H7 (cell line): ENCODE measurements at places on chromosomes 13 and 19.

GRCh38 chr13:62129000-62129551 is 713.4 kb upstream of the PCDH20 start:
- no peak for DNase-seq

- DNase-seq = no peak
These were observed 74.6 kb upstream of the C13orf46 start for GRCh38 chr13:114048443-114048842.

DNA sequence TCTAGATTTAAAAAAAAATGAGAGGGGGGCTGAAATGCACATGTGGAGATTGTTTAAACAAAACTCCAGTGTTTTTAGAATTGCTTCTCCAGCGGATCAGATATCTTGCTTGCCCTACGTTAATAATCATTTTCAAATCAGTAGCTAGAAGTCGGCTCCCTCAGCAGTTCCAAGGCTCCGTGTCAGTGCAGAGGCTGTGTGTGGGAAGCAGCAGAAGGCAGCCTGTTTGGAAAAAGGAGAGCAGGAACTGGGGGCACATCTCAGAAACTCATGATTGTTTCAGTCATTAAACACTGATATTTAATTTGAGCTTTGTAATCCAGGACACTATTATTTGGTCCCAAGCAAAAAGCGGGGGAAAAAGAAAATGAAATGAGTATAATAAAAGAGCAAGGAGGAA is 50.9 kb downstream of the SOX21 start:
- no peak for DNase-seq

DNA sequence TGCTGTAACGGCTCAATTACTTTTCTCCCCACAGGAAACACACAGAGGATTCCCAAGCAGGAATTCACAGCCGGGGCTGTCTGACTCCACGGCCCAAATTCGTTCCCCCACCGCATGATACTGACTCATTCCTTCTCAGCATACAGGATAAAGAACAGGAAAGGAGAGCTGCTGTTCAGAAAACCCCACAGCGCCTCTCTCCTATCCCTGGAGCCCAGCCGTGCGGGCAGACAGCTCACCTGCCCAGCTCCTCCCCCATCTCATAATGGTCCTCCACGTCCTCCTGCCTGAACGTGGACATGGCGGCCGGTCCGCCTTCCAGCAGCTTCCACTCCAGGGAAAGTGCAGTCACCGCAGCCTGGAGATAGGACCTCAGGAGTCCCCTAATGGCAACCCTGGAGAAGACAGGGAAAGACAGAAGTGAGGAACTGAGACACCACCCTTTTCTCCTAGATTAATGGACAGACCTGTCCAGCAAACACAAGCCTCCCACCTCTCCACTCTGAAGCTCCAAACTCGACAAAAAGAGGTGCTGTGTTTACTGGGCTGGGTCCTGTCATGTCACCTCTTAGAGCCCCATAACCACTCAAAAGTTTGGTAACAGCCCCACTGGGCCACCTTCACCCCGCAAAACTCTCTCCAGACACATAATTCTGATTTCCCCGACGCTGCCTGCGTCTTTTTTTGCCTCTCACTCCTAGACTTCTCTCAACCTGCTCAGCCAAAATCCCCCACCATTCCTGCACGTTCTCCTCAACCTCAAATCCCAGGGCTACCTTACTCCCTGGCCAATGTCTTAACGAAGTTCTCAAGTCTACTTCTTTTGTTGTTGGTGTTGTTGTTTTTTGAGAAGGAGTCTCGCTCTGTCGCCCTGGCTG is 1.2 kb downstream of the DAPK3 start:
- no peak for DNase-seq

- no peak for DNase-seq
These were observed 1.8 kb upstream of the MBNL2 start for GRCh38 chr13:97220151-97220900.

DNA sequence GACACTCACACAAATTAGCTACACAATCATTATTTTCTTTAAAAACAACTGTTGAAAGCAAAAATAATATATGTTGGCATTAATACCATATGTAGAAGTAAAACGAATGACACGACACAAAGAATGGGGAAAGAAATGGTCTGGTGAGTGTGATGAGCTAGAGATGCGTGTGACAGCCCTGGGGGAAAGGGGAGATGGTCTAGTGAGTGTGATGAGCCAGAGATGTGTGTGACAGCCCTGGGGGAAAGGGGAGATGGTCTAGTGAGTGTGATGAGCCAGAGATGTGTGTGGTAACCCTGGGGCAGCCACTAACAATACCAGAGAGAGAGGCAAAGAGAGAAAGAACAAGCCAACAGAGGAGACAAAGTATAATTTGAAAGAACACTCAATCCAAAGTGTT is 22.3 kb upstream of the LAMP1 start:
- no peak for DNase-seq

DNA sequence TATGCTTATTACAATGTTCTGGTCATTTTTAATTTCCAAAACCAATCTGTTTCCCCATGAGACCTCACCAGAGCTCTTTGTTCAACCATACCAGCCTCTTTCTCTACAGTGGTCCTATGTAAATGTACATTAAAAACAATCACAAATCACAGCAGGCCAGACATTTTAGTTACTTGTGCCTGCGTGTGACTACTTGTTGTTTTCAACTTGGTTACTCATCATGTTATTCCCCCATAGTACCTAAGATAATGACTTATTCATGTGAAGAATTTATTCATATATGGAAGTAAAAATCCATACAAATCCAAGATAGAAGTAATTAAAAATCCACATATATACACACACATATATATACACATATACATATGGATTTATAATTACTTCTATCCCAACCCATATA is 379.6 kb downstream of the SLITRK6 start:
- DNase-seq = no peak

- no peak for DNase-seq
These were observed 22.4 kb downstream of the ZNF14 start for GRCh38 chr19:19710506-19710905.

DNA sequence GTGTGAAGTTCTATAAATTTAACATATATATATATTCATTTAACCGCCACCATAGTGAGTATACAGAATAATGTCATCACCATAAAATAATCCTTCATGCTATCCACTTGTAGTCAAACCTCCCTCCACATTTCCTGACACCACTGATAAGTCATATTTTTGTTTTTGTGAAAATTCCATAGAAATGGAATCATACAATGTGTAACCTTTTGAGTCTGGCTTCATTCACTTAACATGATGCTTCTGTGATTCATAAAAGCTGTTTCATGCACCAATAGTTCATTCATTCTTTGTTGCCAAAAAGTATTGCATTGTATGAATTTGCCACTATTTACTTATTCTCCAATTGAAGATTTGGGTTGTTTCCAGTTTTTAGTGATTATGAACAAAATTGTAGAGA is 497.5 kb upstream of the PCDH20 start:
- DNase-seq = no peak

- no peak for DNase-seq
These were observed 9.4 kb upstream of the FXYD3 start for GRCh38 chr19:35106291-35106583.

GRCh38 chr19:30371161-30371836 is 885 bp upstream of the ZNF536 start:
- DNase-seq = no peak

DNA sequence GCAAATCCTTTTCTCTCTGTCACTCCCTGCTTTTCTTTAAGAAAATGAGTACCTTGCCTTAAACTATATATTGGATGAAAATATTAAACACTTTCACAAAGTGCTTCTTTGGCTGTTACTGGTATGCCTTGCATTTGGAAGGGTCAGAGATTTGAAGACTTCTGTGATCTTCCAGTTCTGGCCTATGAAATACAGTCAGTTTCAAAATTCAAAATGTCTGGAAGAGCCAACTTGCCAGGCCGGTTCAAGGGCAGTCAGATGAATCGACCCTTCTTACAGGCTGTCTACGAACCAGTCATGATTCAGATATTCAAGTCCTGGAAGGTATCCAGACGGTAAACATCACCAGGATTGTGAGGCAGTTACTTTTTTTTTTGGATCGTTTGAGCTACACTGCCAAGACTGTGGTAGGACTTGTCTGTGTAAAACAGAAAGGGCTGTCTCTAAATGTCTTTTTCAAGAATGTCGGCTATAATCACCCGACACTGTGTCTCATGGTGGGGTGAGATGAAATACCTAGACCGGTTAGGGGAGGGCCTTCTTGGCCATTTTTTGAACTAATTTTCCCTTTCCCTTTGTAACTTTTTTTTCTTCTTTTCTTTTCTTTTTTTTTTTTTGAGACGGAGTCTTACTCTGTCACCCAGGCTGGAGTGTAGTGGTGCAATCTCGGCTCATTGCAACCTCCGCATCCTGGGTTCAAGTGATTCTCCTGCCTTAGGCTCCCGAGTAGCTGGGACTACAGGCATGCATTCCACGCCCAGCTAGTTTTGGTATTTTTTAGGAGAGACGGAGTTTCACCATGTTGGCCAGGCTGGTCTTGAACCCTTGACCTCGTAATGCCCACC is 11.2 kb downstream of the ACTN4 start:
- no peak for DNase-seq

DNA sequence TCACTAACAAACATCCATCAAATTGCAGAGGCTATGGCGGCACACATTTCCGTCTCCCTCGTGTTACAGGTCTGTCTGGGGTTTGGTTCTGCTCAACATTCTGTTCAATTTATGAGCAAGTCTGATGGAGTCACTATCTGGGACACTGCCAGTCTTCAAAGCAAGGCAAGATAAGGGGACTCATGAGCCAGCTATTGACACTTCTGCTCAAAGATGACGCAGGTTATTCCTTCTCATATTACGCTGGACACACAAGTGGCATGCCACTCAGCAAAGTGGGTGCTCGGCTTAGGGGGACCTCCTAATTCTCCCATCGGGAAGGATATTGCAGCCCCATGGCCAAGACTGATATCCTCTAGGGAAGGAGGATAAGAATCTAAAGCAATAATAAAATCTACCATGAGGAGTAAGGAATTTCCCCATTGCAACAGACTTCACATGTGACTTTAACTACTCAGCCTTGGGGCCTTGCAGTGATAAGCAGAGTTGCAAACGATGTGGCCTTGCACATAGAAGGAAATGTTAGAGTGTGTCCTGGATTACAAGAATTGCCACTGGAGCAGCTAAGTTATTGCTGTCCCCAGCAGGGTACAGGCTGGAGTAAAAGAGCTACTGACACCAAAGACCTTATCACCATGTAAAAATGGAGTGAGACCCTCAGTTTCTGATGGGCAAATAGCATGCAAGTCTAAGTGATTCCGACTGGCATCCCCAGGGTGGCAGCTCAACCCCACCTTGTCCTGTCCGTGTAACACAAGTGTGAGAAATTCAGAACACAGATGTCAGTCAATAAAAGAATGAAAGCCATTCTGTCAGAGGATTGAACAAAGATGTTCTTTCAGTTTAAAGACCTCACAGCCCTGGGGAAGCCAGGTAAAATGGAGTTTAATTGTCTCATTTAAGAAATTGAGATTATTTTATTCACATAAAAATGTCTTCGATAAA is 306.1 kb downstream of the IRS2 start:
- no peak for DNase-seq

GRCh38 chr13:36717966-36718545 is 44.2 kb downstream of the SERTM1 start:
- DNase-seq = no peak

GRCh38 chr13:106475852-106476251 is 59.6 kb downstream of the EFNB2 start:
- DNase-seq = no peak

DNA sequence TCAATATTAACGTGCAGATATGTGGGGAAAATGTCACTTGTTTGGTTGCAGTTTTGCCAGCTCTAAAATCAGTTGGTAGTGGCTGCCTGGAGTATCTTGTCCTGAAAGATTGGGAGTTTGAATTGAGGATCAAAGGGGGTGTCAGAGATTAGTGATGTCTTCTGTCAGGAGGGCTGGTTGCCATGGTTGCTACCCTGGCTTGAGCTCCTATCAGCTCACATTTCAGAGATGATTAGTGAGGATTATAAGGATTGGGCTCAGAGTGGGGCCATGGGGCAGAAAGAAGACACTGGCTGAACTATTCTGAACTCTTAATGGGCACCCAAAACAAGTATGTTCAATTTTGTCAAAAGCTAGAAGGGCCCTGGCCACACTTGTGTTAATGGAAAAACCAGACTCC is 95.5 kb upstream of the RNF113B start:
- no peak for DNase-seq

DNA sequence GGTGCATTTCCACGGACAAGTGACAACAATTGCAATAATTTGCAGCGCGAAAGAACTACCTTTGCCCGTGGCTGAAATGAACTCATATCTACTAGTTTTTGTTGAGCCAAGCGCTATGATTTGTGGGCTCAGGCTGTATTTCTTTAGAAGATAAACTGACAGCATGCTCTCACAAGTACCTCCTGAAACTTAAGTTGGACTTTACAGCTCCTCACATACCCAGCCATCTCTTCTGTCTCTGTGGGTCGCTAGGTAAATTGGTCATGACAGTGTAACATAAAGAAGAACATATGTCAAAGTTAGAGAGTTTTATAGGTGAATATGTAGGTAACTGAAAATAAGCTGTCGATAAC is 839 bp downstream of the COG6 start:
- no peak for DNase-seq

DNA sequence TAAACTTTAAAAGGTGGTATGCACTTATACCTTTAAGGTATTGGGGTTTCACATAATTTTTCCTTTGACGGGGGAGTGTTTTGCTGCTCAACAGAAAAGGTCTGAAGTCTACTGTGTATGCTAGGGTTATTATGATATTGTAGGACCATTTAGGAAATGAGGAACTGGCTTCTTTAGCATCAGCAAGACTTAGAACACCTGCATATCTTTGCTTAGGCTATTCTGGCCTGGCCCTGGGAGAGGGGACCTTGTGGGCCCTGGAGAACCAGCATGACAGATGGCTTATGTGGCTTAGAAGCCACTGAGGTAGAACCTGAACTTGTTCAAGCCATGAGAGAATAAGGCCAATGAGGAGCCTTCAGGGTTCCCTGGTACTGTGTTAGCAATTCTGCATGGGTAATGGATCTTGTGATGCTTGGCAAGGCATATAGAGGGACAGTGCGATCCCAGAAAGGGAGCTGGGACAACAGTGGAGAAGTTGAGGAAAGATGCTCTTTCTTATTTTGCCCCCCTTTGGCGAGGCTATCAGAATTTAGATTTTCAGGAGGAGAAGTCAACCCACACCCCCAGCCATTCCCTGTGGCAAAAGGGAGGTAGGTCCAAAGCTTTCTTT is 4.3 kb downstream of the RGCC start:
- no peak for DNase-seq

DNA sequence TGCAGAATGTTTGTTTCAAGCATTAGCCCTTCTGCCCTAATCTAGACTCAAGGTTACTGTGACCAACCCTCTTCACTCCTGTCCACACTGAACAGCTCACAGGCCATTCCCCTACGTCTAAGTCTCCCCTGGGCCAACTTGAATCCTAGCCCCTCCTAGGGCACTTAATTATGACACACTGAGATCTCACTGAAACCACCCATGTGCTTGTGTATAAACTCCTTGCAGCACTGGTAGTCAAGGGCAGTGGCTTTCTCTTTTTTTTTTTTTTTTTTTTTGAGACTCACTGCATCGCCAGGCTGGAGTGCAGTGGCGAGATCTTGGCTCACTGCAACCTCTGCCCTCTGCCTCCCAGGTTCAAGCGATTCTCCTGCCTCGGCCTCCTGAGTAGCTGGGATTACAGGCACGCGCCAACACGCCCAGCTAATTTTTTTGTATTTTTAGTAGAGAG is 1.9 kb upstream of the AKT2 start:
- no peak for DNase-seq

- no peak for DNase-seq
These were observed 7.2 kb upstream of the SERTM1 start for GRCh38 chr13:36666477-36667229.

- no peak for DNase-seq
These were observed 118.4 kb downstream of the MYO16 start for GRCh38 chr13:108747843-108748242.

GRCh38 chr19:33419788-33420130 is 46.2 kb downstream of the CEBPG start:
- DNase-seq = peak; percentile 98

GRCh38 chr19:38079926-38080380 is 144.1 kb downstream of the DPF1 start:
- peak; percentile 59 for DNase-seq
